ENCODE measurements at places on chromosomes 5 and 9.

DNA sequence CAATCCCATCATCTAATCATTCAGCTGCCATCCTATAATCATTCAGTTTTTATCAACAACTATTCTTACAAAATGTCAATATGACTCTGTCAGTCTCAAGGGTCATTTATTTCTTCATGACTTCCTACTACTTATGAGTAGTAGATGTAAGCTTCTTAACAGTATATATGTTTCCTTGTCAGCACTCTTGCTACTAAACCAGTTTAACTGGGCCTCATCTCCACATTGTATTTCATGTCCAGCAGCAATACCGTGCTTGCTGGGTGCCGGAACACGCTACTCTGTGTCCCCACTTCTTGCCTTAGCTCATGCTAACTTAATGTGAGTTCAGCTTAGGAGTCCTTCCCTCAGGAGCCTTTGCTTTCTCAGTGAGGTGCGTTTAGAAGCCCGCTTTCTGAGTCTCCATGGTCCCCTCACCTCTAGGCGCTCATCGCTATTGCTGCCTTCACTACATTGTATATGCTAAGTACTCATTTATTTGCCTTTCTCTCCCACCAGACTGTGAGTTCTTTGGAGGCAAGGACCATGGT is 32.9 kb downstream of the ELL2 start:
- H3K27me3 ChIP-seq: no peaks in the 10 kb centered on the region
- H3K27ac ChIP-seq: peak overlapping the region; percentile 95
- peaks cover 75% of the 10 kb centered on the region for H3K4me1 ChIP-seq

DNA sequence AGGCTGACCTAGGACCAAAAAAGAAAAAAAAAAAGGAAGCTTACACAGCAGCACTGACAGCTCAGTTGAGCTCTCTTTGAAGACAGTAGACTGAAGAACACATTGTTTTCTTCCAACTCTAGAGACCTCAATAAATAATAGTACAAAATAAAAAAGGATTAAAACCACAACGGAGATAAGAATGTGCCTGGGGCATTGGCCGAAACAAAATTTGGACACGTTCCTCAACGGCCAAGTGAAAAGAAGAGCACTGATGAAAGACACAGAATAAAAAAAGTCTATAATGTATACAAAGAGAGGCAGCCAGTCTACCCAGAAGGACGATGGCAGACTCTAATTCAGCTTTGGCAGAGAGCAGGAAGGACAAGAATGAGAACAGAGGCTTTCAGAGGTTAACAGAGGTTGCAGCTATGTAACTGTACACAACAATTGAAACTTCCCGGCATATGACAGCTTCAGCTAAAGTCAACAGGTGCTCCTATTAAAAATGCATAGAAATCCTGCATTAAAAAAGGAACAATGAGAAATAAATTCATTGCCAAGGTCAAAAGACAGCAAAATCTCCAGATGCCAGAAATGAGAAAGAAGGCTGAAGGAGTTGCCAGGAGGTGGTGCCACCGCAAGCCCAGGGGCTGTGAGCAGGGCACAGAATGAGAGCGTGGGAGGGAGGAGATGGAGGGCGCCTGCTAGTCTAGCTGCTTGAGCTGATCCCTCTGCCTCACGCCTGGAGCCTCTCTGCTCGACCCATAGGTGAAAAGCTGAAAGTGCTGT is 113.9 kb downstream of the DCP2 start:
- no peak overlapping the region for H3K4me3 ChIP-seq
- H3K4me1 ChIP-seq: no peaks in the 10 kb centered on the region
- H3K36me3 ChIP-seq: no peaks in the 10 kb centered on the region
- no peak overlapping the region for H3K27ac ChIP-seq
- no peak for DNase-seq
- no peaks in the 10 kb centered on the region for H3K27me3 ChIP-seq

DNA sequence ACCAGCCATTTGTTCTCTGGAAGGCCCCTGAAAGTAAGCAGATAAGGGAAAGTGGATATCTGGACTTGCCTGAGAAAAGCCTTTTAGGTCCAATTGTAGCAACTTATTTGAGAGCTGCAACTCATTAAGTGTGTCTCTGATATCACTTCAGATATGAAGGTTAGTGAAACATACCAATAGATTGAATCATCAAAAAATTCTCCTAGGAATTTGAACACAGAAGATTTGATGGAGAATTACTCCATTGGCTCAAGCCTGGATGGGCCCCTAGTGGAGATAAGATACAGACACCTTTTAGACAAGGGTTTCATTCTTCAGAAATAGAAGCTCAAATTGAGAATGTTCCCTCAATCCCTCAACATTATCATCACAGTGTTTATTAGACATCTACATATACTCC is 356.7 kb downstream of the NDUFS4 start:
- H3K27ac ChIP-seq: no peak overlapping the region
- H3K36me3 ChIP-seq: no peaks in the 10 kb centered on the region
- no peaks in the 10 kb centered on the region for H3K4me1 ChIP-seq
- DNase-seq: no peak
- no peak overlapping the region for H3K4me3 ChIP-seq
- H3K27me3 ChIP-seq: no peaks in the 10 kb centered on the region

DNA sequence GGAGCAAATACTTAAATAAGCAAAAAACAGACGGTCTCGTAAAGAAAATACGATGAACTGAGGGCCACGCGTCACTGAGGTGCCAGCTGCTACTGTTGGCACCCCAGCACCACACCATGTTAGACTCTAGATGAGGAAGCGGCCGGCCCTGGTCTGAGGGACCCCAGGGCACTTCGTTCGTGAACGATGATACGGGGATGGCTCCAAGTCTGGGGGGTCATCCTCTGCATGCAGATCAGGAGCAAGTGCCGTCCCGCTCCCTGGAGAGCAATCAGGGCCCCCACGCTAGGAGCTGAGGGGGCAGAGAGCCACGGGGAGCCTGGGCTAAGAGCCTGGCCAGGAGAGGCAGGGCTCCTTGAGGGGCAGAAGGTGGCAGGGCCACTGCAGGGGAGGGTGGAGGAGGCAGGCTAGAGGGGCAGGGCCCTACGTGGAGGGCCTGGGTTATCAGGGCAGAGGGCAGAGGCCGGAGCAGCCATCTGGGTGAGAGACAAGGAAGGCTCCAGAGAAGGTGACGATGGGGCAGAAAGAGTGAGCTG is 24.1 kb downstream of the SARDH start:
- no peaks in the 10 kb centered on the region for H3K27me3 ChIP-seq
- no peaks in the 10 kb centered on the region for H3K36me3 ChIP-seq
- peaks cover 2% of the 10 kb centered on the region for H3K4me1 ChIP-seq
- no peak overlapping the region for H3K4me3 ChIP-seq

DNA sequence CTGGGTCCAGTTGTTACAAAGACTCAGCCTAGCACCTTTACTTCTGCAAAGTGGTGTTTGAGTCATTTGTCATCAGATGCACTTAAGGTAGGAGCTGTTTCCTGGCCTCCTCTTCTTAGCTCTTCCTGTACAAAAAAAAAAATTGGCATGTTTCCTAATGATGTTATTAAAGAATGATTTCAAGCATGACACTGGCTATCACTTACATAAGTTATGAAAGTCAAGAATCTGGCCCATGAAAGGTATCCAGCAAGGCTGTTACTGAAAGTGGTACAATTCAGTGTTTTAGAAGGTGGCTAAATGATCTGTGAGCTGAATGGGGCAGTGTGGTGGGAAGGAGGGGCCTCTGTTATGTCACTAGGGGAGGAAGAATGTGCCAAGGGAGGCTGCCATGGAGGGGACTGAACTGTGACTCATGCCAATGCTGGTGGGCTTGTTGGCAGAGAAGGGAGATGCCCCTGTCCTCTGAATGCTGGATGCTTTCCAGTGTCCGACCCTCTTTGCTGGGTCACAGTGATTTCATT is 175.1 kb upstream of the MAP1B start:
- H3K27ac ChIP-seq: no peak overlapping the region
- no peaks in the 10 kb centered on the region for H3K36me3 ChIP-seq
- H3K27me3 ChIP-seq: peaks cover 7% of the 10 kb centered on the region
- H3K4me3 ChIP-seq: no peak overlapping the region

- no peak overlapping the region for H3K27ac ChIP-seq
- no peak overlapping the region for H3K4me3 ChIP-seq
- H3K36me3 ChIP-seq: no peaks in the 10 kb centered on the region
Observed at GRCh38 chr5:154466671-154467070, 11.4 kb downstream of the HAND1 start.

DNA sequence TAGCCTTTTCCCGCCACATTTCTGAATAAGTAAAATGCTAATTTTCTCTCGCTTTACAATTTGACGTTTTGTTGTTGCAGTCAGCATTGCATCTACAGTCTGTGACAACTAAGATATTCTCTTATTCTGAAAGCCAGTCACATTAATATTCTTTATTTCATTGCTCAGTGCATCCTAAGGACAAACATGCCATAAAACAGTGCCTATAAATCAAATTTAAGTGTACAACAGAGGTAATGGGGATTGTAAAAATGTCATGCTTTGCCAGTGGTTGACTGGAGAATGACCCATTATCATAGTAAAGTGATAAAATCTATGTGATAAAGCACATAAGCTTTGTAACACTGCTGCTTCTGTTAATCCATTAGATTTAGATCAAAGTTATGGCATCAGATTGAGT is 1850.0 kb upstream of the ACO1 start:
- H3K27me3 ChIP-seq: no peaks in the 10 kb centered on the region
- no peaks in the 10 kb centered on the region for H3K36me3 ChIP-seq
